ENCODE measurements at places on chromosomes 7 and 10. TPM values are rescaled to one million over a fixed set of nuclear protein-coding genes. Genes with fewer than 3 reads are reported as not detected.

- ATAC-seq: no peak
Observed at GRCh38 chr7:72445075-72445474, 32.9 kb upstream of the CALN1 start.

- ATAC-seq: no peak
Observed at GRCh38 chr10:110498982-110499795, 1.5 kb downstream of the DUSP5 start.

DNA sequence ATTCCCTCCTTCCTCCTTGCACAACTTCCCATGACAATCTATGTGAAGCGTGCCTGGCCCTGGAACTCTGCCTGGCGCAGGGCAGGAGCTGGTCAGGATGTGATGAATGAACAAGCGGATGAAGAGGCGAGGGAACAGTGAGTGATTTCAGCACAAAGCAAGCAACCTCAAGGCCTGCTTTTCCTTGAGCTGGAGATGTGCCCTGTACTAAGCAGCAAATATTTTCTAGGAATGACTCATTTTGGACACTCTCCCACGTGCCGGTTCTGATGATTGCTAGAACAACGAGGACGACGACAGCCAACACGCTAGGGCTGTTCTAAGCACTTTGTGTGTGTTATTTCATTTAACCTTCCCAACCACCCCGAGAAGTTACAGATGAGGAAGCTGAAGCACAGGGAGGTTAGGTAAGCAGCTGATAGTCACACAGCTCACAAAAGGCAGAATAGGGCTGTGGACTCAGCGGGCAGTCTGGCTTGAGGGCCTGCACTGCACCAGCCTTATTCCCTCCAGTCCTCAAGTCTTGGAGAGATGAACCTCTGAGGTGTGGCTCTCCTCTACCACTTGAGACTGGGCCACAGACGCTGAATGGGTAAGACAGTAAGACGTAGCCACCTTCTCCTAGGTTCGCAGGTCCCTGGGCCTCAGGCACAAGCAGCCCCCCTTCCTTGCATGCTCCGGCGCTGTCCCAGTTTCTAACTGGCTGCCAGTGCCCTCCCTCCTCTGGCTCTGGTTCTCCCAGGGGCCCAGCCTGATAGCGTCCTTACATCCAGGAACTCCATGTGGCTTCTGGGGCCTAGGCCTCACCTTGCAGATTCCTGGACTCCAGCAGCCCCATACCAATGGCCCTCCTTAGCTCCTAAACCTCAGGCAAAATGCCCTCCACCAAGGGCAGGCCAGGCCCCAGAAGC, 59.0 kb downstream of the YKT6 start:
- peak; percentile 15 for ATAC-seq

DNA sequence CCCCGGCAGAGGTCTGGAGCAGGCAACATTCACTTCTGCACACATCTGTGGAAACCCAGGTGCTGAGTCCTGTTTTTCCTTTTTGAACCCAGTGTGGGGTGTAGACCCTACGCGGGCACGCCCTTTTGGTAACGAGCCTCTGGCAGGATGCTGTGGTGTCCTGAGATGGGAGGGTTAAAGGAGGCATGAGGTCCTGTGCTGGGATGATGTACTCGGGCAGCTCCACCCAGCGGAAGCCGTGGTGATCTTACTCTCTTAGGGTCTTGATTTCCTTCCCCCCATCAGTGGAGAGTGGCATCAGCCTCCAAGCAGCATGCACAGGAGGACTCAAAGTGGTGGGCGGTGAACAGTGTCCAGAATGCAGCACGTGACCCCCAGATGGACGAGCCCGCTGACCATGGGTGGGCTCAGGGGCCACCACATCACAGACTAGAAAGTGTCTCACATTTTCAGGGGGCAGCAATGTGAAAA, 148.6 kb downstream of the DNAJB6 start:
- no peak for ATAC-seq

GRCh38 chr7:157694376-157694665, 357.5 kb downstream of the DNAJB6 start:
- no peak for ATAC-seq

- no peak for ATAC-seq
Observed at GRCh38 chr10:82661701-82662100, 786.7 kb downstream of the NRG3 start.

- ATAC-seq: no peak
Observed at GRCh38 chr7:36621396-36621795, 102.9 kb downstream of the AOAH start.

GRCh38 chr10:59266321-59266720, 89.9 kb downstream of the PHYHIPL start:
- no peak for ATAC-seq

GRCh38 chr7:30429156-30429530, 49.4 kb downstream of the NOD1 start:
- no peak for ATAC-seq

DNA sequence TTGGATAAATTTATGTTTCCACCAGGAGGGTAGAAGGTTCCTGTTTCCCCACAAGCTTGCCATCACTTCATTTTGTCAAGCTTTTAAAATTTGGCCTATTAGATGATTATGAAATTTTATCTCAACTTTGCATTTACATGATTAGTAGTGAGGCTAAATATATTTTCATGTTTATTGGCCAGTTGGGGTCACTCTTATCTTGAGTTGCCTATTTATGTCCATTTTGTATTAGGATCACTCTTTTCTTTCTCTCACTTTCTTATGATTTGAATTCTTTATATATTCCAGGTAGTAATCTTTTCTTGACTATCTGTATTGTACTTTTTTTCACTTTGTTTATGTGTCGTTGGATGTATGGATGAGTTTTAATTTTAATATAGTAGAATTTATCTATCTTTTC, 218.6 kb upstream of the SLC26A5 start:
- ATAC-seq: no peak

DNA sequence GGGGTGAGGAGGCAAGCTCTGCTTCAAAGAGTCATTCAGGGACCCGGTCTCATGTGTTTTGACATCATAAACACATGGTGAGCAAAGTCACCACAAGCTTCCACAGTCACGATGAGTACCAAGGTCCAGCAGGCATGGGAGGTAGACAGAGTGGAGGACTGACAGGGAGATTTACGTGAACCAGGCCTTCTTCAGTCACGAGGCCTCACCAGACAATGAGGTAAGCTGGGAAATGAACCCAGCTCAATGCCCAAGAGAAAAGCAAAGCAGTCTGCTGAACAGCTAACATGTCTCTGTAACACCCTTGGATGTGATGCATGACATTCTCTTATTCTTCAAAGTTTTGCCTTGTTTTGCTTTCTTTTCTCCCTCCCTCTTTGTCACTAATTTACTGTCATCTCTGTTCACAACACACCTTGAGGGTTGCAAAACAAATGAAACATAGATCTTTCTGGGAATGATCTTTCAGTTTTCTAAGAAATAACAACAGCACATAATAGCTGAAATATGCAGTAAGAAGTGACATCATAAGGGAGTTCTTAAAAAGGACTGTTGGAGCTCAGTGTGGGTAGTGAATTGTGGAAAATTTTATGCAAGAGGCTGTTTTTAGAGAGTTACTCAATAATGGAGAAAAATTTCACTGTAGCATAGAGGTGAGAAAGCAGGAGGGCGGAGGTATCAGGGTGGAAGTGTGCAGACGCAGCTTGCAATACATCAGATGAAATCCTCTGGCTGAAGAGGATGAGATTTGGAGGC, 9.0 kb downstream of the PPP1R17 start:
- ATAC-seq: no peak

- no peak for ATAC-seq
Observed at GRCh38 chr7:114924038-114924712, 2.3 kb downstream of the MDFIC start.

- no peak for ATAC-seq
Observed at GRCh38 chr10:77458986-77459590, 178.5 kb downstream of the KCNMA1 start.

Gene TFEC
- total RNA-seq: 0.56 TPM

Gene SLC13A1
- not detected for total RNA-seq

Gene SLC26A3
- total RNA-seq: 0.44 TPM
